Fibroblast of lung (primary cell): ENCODE measurements at places on chromosomes 1 and 21. TPM values are rescaled to one million over a fixed set of nuclear protein-coding genes. Genes with fewer than 3 reads are reported as not detected.
A peak's percentile ranks its signal among the peaks of the same experiment; 100 is the strongest.

GRCh38 chr1:209388358-209388757, 195.2 kb upstream of the CAMK1G start:
- no peak for DNase-seq

NUDT4B gene
- polyA plus RNA-seq: 17.5 and 22.3 TPM in 2 replicates

STIL gene
- 6.2 and 17.1 TPM in 2 replicates for polyA plus RNA-seq

DNA sequence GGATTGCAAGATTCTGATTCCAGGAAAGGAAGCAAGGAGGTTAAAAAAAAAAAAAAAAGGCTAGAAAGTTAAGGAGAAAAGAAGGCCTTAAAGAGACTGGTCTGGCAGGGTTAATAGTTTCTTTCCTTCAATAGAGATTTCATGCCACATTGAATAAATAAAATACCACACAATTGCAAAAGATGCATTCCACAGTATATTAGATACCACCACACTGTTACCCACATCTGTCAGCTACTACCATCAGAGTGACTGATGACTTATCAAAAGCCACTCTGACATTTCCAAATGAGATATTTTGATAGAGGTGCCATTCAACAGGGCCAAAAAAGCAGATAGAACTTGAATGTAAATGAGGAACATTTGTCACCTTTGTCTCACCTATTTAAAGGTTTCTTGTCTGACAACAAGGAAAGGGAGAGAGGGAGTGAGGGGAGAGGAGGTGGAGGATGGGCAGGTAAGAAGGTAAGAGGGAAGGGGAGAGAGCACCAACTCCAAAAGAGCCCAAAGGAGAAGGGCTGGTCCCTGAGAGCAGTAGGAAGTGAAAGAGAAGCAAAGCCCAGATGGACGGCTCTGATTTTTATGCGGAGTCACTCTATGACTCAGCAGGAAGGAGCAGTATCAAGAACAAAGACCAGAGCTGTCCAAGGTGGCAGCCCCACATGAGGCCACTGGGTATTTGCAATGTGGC, 38.3 kb downstream of the LRRN2 start:
- DNase-seq: peak; percentile 67

ICOSLG gene
- 0.05 TPM in 1 of 2 replicates, not detected in the other for polyA plus RNA-seq

DNA sequence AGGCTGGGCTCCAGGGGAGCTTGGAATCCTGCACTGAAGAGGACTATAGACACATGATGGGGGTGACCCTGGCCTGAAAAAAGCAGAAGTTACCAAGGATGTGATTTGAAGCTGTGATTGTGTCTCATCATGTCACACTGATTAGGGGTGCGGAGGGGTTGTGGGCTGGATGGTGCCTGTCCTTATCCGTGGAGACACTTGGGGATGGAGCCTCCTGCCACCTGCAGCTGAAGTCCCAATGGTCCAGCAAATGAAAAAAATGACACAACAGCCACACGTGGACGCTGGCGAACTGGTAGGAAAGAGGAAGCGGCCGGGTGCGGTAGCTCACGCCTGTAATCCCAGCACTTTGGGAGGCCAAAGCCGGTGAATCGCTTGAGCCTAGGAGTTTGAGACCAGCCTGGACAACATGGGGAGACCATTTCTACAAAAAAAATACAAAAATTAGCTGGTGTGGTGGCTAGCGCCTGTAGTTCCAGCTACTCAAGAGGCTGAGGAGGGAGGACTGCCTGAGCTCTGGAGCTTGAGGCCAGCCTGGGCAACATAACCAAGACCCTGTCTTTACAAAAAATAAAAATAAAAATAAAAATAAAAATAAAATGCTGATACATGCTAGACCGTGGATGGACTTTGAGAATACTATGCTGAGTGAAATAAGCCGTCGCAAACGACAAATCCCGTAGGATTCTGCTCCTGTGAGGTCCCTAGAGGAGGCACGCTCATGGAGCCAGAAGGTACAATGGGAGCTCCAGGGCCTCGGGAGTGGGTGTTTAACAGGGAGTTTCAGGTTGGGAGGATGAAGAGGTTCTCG, 838 bp upstream of the IBA57 start:
- no peak for DNase-seq
